Activated naive CD8-positive, alpha-beta T cell treated with anti-CD3 and anti-CD28 coated beads, Interleukin-2, amount 10 ng/mL, durations not matched to agents 7 days and 5 days (primary cell): ENCODE measurements at places on chromosomes 5 and 9. TPM values are rescaled to one million over a fixed set of nuclear protein-coding genes. Genes with fewer than 3 reads are reported as not detected.

DNA sequence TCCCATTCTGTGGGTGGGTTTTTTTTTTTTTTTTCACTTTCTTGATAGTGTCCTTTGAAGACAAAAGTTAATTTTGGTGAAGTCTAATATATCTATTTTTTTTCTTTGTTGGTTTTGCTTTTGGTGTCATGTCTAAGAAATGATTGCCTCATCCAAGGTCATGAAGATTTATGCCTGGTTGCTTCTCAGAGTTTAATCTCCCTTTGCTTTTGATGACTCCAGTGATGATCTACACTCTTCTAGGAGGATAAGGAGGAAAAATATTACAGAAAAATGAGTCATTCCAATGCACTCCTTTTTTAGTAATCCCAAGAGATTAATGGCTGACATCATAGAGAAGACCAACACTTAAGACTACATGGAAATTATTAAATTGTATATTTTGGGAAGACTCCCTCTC is 79.7 kb upstream of the ICE1 start:
- no peak for DNase-seq

DNA sequence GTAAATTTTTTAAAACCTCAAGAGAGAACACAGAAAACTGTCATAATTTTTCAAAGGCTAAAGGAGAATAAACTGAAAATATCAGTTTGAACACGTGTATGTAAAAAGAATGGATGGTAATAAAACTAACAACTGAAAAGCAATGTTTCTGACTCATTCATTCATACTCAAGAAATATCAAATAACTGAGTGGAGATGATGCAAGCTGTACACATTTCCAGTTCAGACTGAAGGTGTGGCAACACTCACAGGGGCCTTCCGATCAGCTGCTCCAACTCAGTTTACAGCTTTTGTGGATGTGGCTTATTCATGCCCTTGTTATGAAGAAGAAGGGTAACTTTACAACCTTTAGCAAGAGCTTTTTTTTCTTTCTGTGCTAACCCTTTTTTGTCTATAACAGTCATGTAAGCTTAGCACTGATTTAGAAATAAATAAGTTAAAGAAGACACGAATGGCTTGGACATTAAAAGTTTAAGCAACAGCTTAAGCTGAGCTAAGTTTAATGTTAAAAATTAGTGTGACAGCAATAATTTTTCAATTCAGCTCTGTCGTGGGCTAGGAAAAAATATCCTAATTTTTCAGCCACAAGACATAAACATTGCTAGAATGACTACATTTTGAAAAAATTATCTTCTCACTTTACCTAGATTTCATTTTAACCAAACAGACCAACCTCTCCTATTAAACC is 453.5 kb downstream of the RAB3C start:
- no peak for DNase-seq

- no peak for DNase-seq
Observed at GRCh38 chr5:95184924-95185323, 100.0 kb downstream of the MCTP1 start.

DNA sequence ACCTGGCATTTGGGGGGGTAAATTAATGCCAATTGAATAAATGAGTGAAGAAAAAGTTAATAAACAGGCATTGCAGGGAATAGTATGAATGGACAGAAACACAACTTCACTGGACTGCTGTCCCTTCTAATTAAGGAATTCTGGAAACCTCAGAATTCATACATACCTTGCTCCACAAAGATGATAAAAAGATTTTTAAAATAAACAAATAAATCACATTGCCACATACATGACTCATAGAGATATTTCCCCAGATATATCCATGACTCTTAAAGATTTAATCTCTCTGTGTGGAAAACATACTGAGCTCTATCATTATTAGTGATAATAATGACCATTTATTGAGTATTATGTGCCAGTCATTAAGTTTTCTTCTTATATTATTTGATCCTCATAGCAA is 469.0 kb upstream of the MEF2C start:
- no peak for DNase-seq

GRCh38 chr9:127833555-127833954 is 20.9 kb downstream of the ENG start:
- DNase-seq = no peak

DNA sequence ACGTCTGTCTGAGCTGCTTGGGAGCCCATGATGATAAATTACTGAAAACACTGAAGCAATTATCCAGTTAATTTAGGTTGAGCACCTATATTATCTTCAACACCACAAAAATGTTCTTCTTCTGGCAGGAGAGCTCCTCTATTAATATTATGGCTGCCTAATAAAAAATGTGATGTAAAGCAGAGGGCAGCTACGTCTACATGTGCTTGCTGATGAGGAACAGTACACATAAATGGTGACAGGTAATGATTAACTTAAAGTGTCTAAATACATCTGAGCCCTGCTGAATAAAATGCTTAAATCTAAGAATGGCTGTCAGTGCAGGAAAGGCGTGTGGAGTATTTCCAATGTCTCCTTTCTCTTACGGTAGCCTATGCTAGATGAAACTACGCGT is 131.3 kb upstream of the NR3C1 start:
- no peak for DNase-seq

Gene CNTNAP3
- total RNA-seq = not detected

Gene ENTREP1
- total RNA-seq = not detected

Gene FRMPD1
- total RNA-seq = not detected

Gene CAMK4
- 132 TPM for total RNA-seq

Gene GMCL2
- not detected for total RNA-seq

Gene ZNF608
- total RNA-seq = not detected

Gene DPYSL3
- total RNA-seq = not detected

Gene PLPP7
- 0.42 TPM for total RNA-seq
